Activated CD8-positive, alpha-beta memory T cell treated with anti-CD3 and anti-CD28 coated beads for 1 hour (primary cell): ENCODE measurements at places on chromosomes 1 and 21.

GRCh38 chr1:184910691-184911091 lies 63.6 kb downstream of the NIBAN1 start:
- DNase-seq = no peak

DNA sequence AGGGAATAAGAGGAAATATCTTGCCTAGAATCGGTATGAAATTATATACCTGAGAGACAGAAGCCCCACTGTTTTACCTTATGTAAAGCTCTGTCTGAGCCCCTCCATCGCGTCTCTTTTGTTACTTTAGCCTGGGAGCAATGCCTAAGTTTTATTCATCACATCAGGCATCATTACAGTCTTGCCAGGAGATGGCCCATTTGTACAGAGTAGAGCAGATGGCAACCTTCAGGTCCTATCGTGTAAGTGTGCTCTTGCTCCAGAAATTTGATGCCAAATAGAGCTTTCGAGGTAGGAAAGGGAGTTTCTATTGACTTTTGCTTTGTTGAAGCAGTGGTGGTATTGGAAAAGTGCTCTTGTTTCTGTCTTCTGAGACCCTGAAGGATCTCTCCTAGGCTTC lies 24.9 kb downstream of the CFAP126 start:
- no peak for DNase-seq

DNA sequence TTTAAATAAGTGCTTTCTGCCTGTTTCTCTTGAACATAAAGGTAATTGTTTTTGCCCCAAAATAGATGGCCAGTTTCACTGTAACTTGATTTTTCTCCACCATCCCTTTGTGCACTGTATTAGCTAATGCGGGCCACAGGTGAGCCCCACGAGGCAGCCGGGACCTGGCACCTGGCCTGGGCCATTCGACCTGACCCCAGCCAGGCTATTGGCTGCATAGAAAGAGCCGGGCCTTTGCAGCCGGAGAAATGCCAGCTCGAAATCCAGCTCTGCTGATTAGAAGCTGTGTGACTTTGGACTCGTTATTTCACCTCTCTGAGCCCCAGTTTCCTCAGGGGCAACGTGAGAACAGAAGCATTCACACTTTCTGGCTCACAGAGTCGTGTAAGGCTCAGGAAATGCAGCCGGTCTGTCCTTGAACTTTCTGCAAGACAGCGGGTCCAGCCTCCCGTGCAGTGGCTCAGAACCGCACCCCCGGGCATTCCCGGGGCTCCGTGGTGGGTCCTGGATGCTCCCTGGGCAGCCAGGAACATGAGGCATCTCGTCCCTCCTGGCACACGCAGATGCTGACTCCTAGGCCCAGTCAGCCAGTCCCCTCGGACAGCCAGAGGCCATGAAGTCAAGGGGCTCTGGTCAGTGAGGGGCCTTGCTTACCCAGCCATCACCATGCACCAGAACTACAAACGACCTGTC lies 37.4 kb upstream of the ACTRT2 start:
- no peak for DNase-seq

- no peak for DNase-seq
Observed at GRCh38 chr1:204080163-204080903, 7.4 kb downstream of the SOX13 start.

DNA sequence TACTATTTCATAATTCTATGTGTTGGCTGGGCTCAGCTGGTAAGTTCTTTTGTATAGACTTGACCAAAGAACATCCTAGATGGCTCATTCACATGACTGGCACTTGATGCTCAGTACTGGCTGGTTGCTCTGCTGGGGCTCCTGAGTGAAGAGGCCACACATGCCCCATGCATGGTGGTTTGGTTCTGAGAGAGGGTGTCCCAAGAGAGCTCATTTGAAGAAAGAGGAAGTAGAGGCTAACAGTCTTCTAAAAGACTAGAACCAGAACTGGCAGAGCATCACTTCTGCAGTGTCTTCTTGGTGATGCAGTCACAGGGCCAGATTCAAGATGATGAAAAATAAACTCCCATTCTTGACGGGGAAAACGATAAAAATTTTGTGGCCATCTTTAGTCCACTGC lies 5.2 kb upstream of the BACH1 start:
- DNase-seq = no peak

- no peak for DNase-seq
Observed at GRCh38 chr1:50218344-50219120, 109.8 kb downstream of the ELAVL4 start.

- DNase-seq = peak; percentile 45
Observed at GRCh38 chr1:111603979-111604378, 15.6 kb upstream of the RAP1A start.

DNA sequence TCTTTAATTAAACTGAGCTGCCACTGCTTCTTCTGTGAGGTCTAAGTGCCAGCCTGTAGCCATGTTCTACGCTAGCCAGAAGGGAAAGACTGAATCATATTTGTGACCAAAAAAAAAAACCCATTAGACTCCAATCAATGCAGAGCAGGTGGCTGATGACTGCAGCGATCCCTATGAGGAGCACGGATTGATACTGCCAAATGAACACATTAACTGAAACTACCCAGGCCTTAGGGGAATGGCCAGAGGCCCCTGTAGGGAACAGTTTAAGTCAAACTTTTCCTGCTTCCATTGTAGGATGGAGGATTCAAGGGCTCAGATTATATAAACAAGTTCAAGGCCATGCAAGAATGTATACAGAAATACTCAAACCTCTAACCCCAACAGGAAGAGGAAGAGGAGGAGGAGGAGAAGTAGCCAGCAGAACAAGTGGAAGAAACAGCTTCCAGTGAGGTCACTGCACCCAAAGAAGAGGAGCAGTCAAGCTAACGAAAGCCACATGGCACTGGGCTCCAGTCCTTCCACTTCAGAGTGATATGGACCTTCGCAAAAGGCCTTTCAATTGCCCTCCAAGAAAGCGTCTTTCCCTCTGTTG lies 328.3 kb downstream of the SMYD3 start:
- DNase-seq = no peak

- no peak for DNase-seq
Observed at GRCh38 chr1:119409731-119410130, 5.2 kb upstream of the HSD3B2 start.

DNA sequence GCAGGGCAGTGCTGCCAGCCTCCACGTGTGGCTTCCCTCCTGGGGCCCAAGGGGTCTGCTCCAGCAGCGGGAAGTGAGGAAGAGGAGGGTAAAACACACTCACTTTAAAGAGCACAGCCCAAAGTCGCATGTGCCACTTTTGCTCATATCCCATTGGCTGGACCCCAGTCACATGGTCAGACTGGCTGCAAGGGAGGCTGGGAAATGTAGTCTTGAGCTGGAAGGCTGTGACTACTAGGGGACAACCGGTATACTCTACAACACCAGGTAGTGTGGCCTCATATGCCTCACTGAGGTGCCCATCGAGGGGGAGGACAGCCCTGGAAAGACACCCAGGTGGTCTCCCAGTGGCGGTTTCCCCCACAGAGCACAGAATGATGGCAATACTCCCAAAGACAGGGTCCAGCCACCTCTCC lies 45.2 kb downstream of the CAMK2N1 start:
- DNase-seq = no peak

- no peak for DNase-seq
Observed at GRCh38 chr1:48236716-48237470, 14.4 kb downstream of the SLC5A9 start.

- no peak for DNase-seq
Observed at GRCh38 chr1:198449727-198450433, 90.6 kb downstream of the ATP6V1G3 start.

- no peak for DNase-seq
Observed at GRCh38 chr1:164753521-164754077, 194.6 kb downstream of the PBX1 start.

DNA sequence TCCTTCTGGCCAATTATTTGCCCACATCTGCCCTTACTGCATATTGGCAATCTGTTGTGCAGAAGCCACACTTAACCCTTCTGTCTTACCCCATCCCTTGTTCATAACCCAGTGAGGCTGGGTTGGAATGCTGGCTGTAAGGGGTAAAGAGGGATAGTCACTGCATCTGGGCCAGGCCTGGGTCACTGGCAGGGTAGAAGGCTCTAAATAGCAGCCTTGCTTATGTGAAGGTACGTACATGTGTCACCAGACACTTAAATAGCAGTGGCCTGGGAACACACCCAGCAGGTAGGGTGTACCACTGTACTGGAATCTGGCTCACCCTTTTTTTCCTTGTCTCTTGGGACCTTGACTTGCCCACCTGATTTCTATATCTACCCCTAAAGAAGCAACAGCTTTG lies 9.9 kb upstream of the TARS2 start:
- DNase-seq = no peak

DNA sequence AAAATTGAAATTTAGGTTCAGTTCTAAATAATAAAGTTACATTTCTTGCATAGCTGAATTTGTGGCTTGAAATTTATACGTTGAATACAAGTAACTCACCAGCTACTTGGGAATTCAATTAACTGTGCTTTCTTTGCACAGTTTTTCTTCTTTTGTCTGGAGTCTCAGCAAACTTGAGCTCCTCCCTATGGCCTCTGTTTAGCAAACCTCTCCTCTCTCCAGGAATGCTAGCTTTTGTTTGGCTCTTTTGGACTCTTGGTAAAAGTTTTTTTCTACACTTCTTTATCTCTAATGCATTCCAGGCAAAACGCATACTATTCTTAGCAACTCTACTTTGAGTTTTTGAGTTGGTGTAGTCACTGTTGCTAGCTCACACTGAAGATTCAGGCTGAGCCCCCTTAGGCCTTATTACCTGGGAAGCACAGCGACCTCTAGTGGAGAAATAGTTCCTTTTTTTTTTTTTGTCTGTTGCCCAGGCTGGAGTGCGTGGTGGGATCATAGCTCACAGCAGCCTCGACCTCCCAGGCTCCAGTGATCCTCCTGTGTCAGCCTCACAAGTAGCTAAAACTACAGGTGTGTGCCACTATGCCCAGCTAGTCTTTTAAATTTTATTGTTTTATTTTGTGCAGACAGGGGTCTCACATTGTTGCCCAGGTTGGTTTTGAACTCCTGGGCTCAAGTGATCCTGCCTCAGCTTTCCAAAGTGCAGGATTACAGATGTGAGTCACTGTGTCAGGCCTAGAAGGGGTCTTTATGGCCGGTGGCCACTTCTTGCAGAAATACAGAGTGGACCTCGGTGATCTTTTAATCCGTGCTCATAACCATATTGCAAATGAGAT lies 61.7 kb downstream of the CASQ2 start:
- DNase-seq = no peak

- no peak for DNase-seq
Observed at GRCh38 chr1:87295445-87296110, 33.1 kb upstream of the LMO4 start.

- no peak for DNase-seq
Observed at GRCh38 chr21:29018540-29018939, 609 bp downstream of the RWDD2B start.

- no peak for DNase-seq
Observed at GRCh38 chr1:210201681-210202080, 30.9 kb upstream of the SERTAD4 start.

GRCh38 chr1:160768295-160768657 lies 27.7 kb upstream of the LY9 start:
- DNase-seq = peak; percentile 70

DNA sequence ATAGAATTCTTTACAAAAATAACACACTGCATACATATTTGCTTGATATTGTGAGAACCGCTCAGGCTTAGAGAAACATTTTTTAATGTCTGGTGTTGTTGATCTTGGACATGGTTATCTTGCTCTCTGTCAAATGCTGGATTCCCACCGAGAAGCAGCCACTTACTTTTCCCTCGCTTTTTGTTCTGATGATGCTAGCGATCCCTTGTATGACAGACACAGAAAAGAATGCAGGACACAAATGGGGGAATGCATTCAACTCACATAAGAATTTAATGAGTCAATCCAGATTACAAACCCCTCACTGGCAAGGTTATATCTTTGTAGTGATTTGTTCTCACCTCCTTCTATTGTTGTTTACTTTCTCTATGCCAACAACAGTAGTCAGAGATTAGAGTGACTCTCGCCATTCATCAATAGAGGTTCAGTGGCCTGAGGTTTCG lies 76.8 kb upstream of the AKT3 start:
- no peak for DNase-seq

- DNase-seq = no peak
Observed at GRCh38 chr21:45467221-45467779, 62.3 kb downstream of the COL18A1 start.

DNA sequence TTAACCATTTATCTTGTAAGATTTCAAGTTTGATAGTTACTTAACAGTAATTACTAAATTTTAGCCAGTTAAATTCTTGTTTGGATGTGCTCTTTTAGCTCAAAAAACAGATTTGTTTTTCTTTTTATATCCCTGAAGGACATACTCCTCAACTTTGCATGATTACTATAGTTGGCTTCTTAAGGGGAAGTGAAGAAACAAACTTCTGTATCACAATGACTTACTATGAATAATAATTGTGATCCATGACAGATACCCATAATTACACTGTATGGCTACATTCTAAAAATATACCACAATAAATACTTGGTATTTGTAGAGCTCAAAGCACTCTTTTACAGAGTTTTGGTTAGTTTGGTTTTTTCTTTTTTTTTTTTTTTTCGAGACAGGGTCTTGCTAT lies 55.8 kb downstream of the IARS2 start:
- no peak for DNase-seq
